ENCODE measurements at places on chromosomes 1 and 21.

GRCh38 chr1:247070645-247071044 lies 8.0 kb downstream of the ZNF670 start:
- DNase-seq: no peak

GRCh38 chr1:206668874-206669410 lies 15.8 kb upstream of the MAPKAPK2 start:
- no peak for DNase-seq

GRCh38 chr1:7220007-7220406 lies 434.8 kb downstream of the CAMTA1 start:
- DNase-seq: no peak

DNA sequence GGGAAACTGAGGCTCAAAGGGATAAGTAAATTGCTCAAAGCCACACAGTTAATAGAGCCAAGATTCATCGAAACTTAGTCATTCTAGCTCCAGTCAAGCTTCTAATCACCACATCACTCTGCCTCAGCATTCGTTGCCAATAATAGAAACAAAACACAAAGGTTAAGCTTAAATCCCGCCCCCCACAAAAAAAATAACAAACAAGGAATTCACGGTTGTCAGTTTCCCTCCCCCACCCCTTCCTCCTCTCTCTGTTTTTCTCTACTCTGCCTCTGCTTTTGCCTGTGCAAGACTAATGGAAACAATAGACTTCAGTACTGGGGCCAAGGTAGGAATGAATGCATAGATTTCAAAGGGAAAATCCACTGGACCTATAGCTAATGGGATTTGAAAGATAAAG lies 70.7 kb upstream of the ZNF644 start:
- DNase-seq: no peak

DNA sequence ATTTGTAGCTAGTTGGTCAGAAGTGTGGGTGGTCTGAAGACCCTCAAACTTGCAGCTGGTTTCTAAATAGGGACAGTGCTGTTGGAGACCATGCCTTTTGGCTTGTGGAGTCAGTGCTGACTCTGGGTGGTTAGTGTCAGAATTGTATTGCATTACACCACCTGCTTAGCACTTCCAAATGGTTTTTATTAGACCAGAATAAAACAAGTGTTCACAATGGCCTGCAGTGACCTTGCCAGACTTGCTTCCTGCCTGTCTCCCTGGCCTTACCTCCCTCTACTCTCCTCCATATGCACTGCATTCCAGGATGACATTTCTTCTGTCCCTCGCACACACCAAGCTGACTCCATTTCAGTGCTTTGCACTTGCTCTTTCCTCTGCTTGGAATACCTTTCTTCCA lies 72.7 kb upstream of the CNIH3 start:
- DNase-seq: no peak

- DNase-seq: no peak
Observed at GRCh38 chr1:211928993-211929637, 98.6 kb upstream of the LPGAT1 start.

DNA sequence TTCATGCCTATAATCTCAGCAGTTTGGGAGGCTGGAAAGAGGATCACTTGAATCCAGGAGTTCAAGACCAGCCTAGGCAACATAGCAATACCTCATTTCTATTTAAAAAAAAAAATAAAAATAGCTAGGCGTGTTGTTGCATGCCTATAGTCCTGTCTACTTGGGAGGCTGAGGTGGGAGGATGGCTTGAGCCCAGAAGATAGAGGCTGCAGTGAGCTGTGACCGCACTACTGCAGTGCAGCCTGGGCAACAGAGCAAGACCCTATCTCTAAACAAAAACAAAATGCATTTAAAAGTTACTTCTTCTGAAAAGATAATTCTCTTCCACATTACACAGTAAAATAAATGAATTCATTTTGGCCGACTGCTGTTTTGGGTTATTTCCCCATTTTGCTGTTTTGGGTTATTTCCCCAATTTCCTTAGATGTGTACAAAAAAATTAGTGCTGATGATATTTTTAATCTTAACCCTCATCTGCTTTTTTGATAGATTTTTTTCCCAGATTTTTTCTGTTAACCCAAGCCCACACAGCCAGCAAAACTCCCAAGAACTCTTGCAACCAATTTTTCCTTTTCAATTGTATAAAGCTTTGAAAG lies 23.0 kb upstream of the SAMSN1 start:
- DNase-seq: no peak

DNA sequence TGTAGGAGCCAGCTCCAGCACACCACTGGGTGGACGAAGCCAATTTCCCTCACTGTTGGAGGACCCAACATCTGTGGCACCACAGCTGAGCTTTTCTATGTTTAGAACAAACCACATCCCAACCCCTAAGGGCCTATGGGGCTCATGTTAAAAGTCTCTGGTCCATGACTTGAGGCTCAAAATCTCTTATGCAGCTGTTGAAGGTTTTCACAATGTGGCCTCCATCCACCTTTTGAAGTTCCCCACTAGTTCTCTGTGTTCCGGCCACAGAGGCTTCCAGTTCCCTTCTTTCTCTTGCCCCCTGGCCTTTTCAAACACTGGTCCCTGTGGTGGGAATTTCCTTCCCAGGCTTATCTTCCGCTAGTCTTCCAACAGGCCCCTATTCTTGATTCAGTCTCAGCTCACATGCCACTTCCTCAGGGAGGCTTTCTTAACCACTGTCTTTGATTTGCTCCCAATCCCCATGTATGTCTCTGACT lies 3.9 kb upstream of the IFNLR1 start:
- DNase-seq: no peak

GRCh38 chr1:78255846-78256245 lies 210.1 kb downstream of the GIPC2 start:
- no peak for DNase-seq

GRCh38 chr1:99652881-99653281 lies 7.0 kb downstream of the PALMD start:
- no peak for DNase-seq

- no peak for DNase-seq
Observed at GRCh38 chr1:156368889-156369684, at the start of gene RHBG. Gene RHBG, plus strand, starts transcription at chr1:156369211. Its CDS starts 39 bp downstream, at chr1:156369250.

DNA sequence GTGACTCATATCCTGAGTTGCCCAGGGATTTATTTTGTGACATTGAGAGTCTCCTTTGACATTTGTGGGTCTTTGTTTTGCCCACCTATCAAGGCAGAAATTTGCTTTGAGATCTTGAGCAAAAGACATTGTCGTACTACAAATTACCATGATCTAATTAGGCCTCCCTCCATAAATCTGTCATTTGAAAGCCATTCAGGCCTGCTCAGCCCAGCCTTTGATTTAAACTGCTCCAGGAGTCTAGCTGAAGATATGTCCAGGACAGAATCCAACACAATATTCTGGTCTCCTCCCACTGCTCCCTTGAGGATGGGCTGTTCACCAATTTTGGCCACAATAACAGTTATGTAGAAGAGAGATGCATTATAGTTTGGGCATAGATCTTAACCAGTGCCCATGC lies 86.7 kb downstream of the PROX1 start:
- no peak for DNase-seq

DNA sequence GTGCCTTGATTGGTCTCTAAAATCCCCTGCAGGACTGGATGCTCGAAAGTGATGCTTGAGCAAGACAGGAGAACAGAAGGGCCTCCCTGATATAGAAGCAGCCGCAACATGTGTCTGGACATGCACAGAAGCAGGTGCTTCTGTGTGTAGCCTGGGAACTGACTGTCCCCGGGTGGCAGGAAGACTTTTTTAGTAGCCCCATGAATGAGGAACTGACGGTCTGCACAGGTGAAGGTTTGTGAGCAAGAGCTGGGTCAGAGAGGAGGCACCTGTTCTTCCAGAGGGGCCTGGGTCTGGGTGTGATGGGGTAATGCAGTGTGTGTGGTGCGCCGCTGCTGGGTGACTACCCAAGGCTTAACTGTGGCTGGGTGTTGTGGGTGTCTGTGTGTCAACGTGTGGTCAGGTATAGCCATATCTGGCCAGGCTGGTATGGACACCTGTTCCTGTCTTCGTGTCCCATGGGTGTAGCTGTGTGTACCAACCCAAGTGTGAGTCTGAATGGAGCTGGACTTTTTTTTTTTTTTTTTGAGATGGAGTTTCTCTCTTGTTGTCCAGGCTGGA lies 39.1 kb upstream of the FOXO6 start:
- DNase-seq: no peak

GRCh38 chr1:62783736-62784508 lies at the start of gene ATG4C:
Gene ATG4C, plus strand, starts transcription at chr1:62784132. Its CDS starts 19,655 bp downstream, at chr1:62803787.
- peak; percentile 83 for DNase-seq

- no peak for DNase-seq
Observed at GRCh38 chr1:86453664-86454063, 15.1 kb upstream of the CLCA1 start.

GRCh38 chr21:40300300-40300699 lies 433.1 kb downstream of the PCP4 start:
- no peak for DNase-seq

- no peak for DNase-seq
Observed at GRCh38 chr1:10679496-10680220, 116.8 kb downstream of the CASZ1 start.

GRCh38 chr1:246160905-246161304 lies 346.2 kb downstream of the SMYD3 start:
- DNase-seq: no peak

GRCh38 chr1:20282533-20282932 lies 8.1 kb upstream of the VWA5B1 start:
- DNase-seq: no peak

GRCh38 chr1:160671603-160672517 lies 25.0 kb upstream of the SLAMF1 start:
- no peak for DNase-seq

DNA sequence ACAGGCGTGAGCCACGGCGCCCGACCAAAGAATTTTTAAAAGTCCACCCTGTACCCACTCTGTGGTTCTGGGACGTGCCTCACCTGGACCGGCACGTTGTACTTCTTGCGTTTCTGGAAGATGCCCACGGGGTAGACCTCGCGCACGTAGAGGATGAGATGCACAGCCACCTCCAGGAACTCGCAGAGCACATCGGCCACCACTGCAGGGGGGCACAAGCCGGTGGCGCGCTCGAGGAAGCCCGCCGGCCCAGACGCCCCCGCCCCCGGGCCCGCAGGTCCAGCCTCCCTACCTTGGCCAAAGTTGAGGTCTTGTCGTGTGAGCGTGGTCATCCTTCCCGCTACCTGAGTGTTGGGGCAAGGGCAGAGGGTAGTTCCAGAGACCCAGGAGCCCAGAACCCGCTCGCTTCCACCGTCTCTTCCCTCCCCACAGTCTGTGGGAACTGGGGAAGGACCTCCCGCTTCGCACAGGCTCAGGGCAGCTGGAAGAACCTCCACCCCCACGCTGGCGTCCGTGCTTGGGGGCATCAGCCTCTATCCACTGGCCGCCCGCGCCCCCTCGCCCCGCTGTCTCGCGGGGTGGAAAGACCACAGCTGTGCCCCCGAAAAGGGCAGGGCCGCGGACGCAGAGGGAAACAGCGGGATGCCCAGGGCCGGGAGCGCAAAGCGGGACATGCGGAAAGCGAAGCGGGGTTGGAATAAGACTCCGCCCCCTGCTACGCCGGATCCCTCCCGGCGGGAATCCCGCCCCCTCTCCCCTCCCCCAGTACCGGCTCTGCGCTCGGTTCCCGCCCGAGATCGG lies 478 bp downstream of the MAD2L2 start:
- no peak for DNase-seq

DNA sequence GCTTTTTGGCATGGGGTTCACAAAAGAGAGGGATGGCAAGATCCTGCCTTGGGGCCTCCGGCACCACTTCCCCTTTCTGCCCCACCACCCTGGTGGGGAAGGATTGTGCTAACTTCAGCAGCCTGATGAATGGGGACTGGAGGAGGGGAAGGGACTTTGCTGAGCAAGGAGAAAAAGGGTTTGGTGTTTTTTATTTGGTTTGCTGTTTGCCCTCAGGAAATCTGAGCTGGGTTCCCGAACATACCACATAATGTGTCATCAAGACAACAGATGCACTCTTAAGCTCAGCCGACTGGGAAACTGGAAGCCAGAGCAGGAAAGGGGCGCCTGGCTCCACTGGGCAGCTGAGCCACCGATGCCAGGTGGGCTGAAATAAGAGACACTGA lies 19.8 kb downstream of the OLFML2B start:
- peak; percentile 31 for DNase-seq
